ENCODE measurements at places on chromosomes 3 and 15. TPM values are rescaled to one million over a fixed set of nuclear protein-coding genes. Genes with fewer than 3 reads are reported as not detected.

CCR9 gene
- total RNA-seq = not detected

SETMAR gene
- total RNA-seq = 13.4 TPM

WDR49 gene
- under 0.01 TPM for total RNA-seq

NCBP2 gene
- total RNA-seq = 49.2 TPM

GNB4 gene
- total RNA-seq = 97.2 TPM

IL16 gene
- 0.98 TPM for total RNA-seq

TGM5 gene
- not detected for total RNA-seq

CCDC39 gene
- not detected for total RNA-seq

TMEM158 gene
- 1.9 TPM for total RNA-seq

CLK3 gene
- 43.8 TPM for total RNA-seq

C3orf49 gene
- total RNA-seq = not detected

MYRIP gene
- total RNA-seq = 17.2 TPM

GOLGA6L7 gene
- not detected for total RNA-seq

CFAP100 gene
- total RNA-seq = not detected

NME9 gene
- total RNA-seq = 0.65 TPM

QRICH1 gene
- 274 TPM for total RNA-seq

CYP8B1 gene
- total RNA-seq = not detected

KLF13 gene
- total RNA-seq = 28.7 TPM

PPP1R14D gene
- not detected for total RNA-seq

TMEM42 gene
- 5.7 TPM for total RNA-seq

CD200R1 gene
- total RNA-seq = not detected

SEMA4B gene
- 7.5 TPM for total RNA-seq

CGNL1 gene
- total RNA-seq = 20.2 TPM

CLDN18 gene
- total RNA-seq = not detected

SST gene
- total RNA-seq = not detected

PIGX gene
- 13.7 TPM for total RNA-seq

IGDCC3 gene
- total RNA-seq = 0.33 TPM

DUOXA2 gene
- not detected for total RNA-seq

GOLGA8R gene
- 2.3 TPM for total RNA-seq

RBPMS2 gene
- total RNA-seq = not detected

SI gene
- total RNA-seq = not detected

METTL6 gene
- total RNA-seq = 21.2 TPM

LIPC gene
- not detected for total RNA-seq

RYR3 gene
- not detected for total RNA-seq

All from vein endothelial cell (primary cell).